Activated CD4-positive, CD25-positive, alpha-beta regulatory T cell (primary cell): ENCODE measurements at places on chromosomes 1 and 21.

GRCh38 chr1:38253314-38253713 lies 206.7 kb upstream of the POU3F1 start:
- DNase-seq = no peak

DNA sequence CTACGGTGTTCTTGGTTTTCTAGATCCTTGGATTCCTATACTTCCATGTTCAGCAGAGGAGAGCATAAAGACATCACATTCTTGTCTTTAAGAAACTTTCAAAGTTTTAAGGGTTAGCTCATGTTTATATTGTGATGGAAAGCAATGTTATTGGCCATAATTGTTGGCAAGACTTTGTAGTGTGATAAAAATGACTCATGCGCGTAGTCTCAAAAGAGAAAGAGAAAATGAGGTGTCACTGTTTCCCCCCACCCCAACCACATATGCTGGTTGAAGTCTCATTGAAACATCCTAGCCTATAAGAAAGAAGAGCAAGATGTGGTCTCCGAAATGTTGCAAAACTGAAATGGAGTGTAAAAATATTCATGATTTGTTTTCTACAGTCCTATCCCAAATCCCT lies 348.8 kb downstream of the PTBP2 start:
- no peak for DNase-seq

DNA sequence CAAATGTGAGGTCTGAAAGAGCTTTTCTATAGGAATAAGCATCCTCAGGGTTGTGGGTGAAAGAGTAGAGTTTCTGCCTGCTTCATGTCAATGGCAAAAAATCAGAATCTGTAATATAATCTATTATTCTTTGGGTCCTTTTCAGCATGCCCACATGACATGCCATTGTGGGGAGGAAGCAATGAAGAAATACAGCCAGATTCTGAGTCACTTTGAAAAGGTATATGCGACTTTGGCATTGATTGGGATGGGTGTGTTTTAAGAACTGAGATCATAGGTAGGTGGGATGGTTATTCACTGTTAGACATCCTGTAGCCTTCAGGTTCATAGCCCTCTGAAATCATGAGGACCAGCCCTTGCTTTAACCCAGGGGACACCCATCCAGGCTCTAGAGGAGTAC lies 1.8 kb downstream of the IL20 start:
- no peak for DNase-seq

DNA sequence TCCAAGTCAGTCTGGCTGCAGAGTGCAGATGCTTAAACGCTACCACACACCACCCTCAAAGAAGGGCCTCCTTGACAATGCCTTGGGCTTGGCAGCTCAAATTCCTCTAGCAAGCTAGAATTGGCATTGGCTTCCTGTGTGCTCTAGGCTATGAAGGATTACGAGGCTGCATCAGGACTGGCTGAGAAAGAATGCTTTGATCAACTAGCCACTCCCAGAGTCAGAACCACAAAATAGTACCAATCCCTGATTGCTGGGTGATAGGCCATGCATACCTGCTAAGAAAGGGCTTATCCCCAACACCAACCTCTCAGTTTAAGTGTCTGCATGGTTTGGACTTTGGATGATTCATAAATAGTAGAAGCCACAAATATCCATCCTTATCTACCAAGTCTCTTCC lies 504.9 kb downstream of the OMA1 start:
- DNase-seq = no peak

DNA sequence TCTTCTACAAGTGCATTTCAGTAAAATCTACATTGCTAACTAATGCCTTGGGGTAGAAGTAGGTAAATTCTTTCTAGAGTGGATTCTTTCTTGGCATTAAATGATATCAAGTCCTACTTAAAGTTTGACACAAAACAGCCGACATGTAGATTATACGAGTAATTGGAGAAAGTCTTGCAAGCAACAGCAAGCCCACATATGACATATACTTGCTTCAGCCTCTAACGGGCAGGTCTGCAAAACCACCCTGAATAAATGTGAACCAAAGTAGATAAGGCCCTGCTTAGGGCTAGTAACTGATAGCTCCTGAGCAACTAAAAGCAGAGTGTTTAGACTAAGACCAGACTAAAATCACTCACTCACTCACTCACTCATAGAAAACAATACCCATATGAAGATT lies 203.2 kb downstream of the LTN1 start:
- no peak for DNase-seq

DNA sequence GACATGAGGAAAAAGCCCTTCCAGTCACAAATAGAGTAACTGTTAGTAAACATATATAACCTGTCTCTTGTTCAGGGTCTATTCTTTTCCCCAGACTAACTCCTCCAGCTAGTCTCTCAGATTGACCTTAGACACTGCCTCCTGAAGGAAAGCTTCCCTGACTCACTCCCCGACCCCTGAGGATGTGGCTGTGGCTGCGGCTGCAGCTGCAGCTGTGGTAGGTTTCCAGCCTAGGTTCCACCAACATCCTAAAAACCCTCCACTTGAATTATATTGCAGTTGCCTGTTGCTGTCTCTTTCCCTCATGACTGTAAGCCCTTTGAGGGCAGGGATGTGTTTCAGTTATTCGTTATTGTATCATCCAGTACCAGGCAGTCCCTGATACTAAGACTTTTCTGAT lies 132.9 kb upstream of the C1orf21 start:
- DNase-seq = no peak

DNA sequence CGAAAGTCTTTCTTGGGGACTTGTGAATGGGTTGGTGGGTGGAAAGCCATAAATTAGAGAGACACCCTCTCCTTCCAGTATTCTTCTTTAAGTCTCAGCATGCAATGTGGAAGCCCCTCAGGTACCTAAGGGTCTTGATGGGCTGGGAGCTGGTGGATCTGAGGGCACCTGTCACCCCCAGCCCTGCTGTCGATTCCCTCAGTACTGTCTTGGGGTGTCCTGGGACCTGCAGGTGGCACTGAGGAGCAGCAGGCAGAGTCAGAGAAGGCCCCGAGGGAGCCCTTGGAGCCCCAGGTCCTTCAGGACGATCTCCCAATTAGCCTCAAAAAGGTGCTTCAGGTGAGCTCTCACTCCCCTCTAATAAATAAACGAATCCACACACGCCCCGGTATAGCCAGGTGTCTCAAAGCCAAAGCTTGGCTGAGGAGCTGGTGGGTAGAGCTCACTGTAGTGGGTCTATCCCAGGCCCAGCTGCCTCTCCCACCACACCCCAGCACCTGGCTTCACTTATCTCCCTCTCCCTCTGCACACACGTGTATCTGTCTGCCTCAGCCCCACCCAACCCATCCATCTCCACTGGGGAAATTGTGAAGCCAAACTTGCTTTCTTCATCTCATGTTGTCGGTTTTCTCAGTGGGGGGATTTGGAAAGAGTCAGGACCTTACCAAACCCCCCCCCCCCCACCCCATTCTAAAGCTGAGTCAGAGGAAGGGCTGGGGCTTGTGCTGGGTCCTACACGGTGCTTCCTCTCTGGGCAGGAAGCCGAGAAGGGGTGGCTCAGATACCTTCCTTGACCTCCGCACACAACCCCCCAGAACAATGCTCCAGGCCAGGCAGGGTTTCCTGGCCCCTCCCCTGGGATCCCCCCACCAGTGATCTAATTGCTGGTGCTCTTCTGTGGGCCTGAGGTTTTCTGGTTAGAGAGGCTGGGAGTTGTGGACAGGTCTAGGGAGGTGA lies 1.6 kb downstream of the ADAM15 start:
- DNase-seq = no peak

- DNase-seq = no peak
Measured at GRCh38 chr1:213340593-213340992, 289.6 kb downstream of the RPS6KC1 start.

GRCh38 chr1:14578156-14578555 lies 20.3 kb upstream of the KAZN start:
- no peak for DNase-seq

GRCh38 chr1:200550367-200550766 lies 70.2 kb downstream of the KIF14 start:
- DNase-seq = no peak
